ENCODE measurements at places on chromosomes 11 and 22.

- DNase-seq, result no peak
Observed at GRCh38 chr22:25119609-25120008, 80.0 kb upstream of the CRYBB3 start.

DNA sequence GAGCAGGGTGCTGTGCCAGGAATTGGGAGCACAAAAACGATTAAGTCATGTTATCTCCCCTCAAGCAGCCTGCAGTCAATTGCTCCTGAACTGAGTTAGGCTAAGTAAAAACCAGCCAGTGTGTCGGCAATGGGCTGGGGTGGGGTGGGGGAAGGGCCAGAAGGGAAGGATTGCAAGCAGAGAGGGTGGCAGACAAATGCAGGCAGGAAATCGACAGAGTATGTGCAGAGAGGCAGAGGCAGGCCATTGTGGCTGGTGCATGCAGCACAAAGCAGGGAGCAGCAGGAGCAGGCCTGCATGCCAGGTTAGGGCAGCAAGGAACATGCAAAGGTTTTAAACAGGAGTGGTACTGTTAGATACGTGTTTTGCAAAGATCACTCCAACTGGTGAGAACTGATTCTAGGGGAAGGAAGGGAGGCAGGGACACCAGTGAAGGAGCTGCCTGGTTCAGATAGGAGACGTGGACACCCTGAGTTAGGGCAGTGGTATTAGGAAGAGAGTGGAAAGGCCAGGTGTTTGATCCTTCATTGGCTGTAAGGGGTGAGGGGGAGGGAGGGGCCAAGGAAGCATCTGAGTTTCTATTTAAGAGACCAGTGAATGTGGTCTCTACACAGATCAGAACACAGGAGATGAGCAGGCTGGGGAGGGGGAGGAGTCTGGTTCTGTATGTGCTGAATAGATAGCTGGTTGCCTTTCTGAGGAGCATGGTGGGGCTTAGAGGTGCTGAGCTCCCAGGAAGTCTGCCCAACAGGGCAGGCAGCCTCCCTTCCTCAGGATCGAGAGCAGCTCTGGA, 70.8 kb upstream of the PHOX2A start:
- DNase-seq, result no peak

DNA sequence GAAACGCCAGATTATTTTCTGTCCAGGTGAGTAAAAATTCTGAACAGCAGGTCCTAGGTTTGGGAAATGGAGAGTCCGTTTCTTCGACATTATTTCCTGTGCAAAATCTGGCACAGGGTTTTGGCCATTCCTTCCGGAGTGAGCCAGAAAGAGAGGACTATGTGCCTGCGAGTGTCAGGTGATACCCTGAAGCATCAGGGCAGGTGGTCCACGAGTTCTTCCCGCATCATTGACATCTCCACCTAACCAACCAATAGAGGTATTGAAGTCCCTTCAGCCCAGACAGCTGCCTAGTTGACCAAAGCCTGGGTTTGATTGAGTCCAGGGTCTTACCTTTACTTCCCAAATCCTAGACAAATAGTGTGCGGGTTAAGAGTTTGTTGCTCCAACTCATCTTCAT, 808 bp downstream of the SNAP29 start:
- DNase-seq, result no peak

DNA sequence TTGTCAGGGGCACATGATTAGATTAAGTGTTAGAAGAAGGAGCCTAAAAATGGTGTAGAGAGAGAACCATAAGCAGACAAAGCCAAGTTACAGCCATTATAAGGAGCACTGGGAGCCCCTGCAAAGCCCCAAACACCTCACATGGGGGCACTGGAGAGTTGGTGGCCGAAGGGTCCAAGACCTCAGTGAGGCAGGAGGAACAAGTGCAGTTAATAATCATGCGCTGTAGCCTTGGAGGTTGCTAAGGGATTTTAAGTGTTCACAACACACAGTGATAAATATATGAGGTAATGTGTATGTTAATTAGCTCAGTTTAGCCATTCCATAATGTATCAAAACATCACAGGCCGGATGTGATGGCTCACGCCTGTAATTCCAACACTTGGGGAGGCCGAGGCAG, 54.4 kb upstream of the JAM3 start:
- peak; percentile 15 for DNase-seq

- DNase-seq, result no peak
Observed at GRCh38 chr11:125176866-125177265, 12.3 kb downstream of the PKNOX2 start.

DNA sequence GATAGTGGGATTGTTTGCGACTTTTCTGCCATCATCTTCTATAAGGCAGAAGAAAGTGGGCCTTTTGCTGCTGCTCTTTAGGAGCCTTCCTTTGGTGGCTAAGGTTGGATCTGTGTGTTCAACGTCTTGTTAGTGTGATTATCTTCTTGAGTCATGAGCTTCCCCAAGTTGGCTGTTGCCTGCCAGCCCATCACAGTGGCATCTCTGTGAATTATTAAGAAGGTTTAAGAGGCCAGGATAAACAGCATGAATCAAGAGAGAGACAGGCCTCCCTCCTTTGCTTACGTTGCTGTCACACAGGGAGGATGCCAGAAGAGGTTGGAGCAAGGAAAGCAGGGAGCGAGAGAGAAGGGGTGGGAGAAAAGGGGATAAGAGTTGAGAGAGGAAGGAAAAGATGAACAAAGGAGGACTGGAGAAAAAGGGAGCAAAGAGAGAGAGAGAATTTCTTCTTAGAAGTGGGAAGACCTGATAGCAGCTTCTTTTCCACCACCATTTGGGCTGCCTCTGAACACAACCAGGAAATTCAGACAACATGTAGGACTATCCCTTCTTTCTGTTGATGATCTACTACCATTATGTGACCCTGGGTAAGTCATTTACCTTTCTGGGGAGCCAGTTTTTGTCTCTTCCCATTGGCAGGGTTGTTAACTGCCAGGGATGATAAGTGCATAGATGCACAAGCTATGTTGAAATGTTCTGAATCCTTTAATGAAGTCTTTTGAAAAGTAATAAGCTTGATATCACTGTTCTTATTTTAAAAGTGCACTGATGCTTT, 126.5 kb downstream of the NAV2 start:
- no peak for DNase-seq

- no peak for DNase-seq
Observed at GRCh38 chr11:95706974-95707387, 82.6 kb downstream of the FAM76B start.

DNA sequence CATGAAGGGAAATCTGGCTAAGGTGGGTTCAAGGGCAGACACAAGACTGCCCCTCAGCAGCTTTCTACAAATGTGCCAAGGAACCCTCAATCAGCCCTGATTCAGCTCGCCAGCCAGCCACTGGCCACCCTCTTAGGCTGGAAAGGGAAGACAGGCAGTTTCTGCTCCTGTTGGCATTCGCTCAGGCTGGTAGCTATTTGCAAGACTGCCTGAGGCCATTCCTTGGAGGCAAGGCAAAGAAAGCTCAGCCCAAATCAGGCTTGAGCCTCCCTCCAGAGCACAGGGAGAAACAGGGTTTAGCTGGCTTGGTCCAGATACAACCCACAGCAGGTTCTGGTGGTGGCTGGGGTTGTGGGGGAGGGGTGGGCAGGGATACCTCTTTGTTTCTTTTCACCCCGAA, 19.2 kb downstream of the TP53I11 start:
- DNase-seq, result no peak

GRCh38 chr11:118608360-118609227, 1.2 kb downstream of the PHLDB1 start:
- peak; percentile 77 for DNase-seq

DNA sequence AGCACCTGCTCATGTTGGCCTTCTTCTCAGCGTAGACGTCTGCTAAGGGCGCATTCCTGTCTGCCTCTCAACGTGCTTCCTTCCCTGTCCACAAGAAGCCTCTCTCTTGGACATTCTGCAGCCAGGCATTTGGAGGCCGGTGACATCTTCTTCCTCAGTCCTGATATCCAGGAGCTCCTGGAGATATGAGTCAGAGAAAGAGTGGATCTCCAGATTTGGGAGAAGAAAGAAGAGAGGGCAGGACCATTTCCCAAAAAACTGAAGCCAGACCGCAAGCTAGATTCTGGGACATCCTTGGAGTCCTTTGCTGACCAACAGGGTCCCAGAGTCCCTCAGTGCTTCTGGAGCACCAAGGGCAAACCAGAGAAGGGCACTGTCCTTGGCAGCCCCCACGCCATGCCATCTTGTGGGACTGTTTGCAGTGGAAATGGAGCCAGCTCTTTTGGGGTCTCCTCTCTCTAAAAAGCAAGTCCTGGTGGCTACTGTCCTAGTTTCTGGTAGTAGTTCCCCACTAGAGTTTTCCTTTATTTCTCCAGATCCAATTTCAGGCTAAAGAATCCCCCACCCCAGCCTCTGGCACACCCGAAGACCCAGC, 36.1 kb upstream of the SYT13 start:
- no peak for DNase-seq

GRCh38 chr11:130510407-130511006, 62.1 kb downstream of the ADAMTS15 start:
- DNase-seq, result no peak

GRCh38 chr11:117823294-117823945, 1.1 kb downstream of the FXYD2 start:
- no peak for DNase-seq

DNA sequence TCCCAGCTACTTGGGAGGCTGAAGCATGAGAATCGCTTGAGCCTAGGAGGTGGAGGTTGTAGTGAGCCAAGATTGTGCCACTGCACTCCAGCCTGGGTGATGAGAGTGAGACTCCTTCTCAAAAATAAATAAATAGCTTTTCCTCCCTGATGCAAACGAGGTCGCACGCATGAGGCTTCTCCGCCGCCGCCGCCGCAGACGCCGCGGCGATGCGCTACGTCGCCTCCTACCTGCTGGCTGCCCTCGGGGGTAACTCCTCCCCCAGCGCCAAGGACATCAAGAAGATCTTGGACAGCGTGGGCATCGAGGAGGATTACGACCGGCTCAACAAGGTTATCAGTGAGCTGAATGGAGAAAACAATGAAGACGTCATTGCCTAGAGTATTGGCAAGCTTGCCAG, 20.0 kb upstream of the RAB39A start:
- no peak for DNase-seq

DNA sequence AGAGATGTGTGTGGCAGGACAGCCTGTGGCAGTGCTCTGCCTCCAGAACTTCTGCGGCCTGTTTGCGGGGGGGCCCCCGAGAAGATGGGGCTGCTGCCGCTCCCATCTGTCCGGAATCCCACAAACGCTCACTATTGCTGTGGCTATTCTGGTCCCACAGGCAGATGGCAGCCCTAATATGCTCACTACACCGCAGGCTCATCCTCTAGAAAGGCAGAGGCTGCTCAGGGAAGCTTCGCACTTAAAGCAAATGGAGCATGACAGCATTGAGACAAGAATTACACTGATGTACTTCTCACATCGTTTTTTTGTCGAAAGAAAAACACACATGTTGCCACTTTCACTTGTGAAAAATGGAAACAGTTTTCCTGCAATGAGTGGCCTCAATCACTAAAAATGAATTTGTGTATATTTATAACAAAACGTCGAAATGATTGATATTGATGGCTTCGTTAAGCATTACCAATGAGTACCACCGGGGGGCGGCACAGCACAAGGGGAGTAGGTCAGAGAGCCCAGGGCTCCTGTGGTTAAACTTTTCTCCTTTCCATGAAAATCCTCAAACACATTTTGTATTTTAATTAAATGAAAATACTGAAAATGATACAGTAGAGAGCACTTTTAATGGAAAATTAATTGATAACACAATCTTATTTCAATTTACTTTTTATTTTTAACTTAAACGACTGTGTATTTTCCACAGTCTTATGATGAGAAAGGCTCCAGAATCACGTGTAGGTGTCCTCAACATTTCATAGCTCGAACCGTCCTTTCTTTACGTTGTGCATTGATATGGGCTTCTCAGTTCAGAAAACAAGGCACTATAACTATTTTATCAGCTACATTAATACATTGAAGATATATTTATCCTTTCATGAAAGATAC, 69.1 kb downstream of the CTTN start:
- DNase-seq, result peak; percentile 17

DNA sequence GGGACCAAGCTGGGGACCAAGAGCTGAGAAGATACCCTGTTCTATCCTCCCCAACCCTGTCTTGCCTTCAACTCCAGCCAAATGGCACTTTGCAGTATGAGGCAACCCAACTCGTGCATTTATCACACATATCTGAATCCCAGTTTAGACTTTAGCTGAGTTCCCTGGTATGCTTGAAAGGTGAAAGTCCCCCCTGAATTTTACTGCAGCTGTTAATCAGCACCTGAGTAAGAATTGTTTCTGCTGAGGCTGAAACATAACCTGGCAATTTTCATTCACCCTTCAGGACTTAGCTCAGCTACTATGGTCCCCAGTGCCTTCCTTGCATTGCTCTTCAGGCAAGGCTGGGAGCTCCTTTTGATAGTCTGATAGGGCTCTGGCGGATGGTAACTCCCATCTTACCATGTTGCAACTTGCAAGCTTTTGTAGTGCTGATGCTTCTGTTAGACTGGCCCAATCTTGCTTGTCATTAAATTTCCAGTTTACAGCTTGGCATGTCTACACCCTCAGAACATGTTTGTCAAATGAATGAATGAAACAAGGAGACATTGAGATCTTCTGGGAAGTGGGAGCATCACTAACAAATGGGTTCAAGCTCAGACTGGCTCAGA, 64.0 kb upstream of the SLC6A5 start:
- DNase-seq, result no peak

DNA sequence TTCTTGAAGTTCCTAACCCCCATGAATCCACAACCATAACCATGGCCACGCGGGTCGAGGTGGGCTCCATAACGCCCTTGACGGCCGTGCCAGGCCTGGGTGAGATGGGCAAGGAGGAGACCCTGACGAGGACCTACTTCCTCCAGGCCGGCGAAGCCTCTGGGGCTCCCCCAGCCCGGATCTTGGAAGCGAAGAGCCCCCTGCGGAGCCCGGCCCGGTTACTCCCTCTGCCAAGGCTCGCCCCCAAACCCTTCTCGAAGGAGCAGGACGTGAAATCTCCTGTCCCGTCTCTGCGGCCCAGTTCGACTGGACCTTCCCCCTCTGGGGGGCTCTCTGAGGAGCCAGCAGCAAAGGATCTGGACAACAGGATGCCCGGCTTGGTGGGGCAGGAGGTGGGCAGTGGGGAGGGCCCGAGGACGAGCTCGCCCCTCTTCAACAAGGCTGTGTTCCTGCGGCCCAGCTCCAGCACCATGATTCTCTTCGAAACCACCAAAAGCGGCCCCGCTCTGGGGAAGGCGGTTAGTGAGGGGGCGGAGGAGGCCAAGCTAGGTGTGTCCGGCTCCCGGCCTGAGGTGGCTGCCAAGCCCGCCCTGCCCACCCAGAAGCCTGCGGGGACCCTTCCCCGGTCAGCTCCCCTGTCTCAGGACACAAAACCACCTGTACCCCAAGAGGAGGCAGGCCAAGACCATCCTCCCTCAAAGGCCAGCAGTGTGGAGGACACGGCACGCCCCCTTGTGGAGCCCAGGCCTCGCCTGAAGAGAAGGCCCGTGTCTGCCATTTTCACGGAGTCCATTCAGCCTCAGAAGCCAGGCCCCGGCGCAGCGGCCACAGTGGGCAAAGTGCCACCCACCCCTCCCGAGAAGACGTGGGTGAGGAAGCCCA, 75.7 kb downstream of the KIAA1671 start:
- no peak for DNase-seq

DNA sequence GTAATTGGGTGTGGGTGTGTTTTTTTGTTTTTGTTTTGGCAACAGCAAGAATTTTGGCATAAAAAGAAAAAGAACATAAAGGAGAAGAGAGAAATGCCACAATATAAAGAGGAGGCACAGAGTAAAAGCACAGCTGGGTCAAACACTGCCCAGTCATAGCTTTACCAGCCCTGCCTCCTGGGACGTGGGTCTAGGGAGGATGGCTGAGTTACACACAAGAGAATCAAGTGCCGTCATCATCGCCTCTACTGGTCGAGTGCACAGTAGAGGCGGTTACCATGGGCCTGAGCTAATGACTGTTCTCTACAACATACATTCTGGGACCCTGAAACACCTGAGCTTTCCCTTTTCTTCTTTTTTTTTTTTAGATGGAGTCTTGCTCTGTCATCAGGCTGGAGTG, 87.6 kb upstream of the BID start:
- no peak for DNase-seq

- no peak for DNase-seq
Observed at GRCh38 chr11:126756855-126757254, 243.7 kb downstream of the KIRREL3 start.
